CD8-positive, alpha-beta memory T cell (primary cell): ENCODE measurements at places on chromosomes 2 and 18. TPM values are rescaled to one million over a fixed set of nuclear protein-coding genes. Genes with fewer than 3 reads are reported as not detected.

NEU4 gene
- not detected for total RNA-seq

HOXD4 gene
- not detected for total RNA-seq

AOX1 gene
- total RNA-seq: not detected

HMSD gene
- 11.4 TPM for total RNA-seq

SCYGR5 gene
- total RNA-seq: not detected

SH3RF3 gene
- 0.27 TPM for total RNA-seq

CD8B2 gene
- 3.6 TPM for total RNA-seq

HOXD13 gene
- total RNA-seq: not detected

NOL4 gene
- total RNA-seq: not detected

MPP4 gene
- total RNA-seq: not detected

MGAT4A gene
- 65.2 TPM for total RNA-seq

FBXO36 gene
- total RNA-seq: 0.95 TPM

RPRM gene
- total RNA-seq: not detected

NETO1 gene
- not detected for total RNA-seq

ATP6V1C2 gene
- total RNA-seq: 0.09 TPM

CCL20 gene
- total RNA-seq: 5.0 TPM

ATP6V1B1 gene
- total RNA-seq: not detected

SMAD4 gene
- total RNA-seq: 84.3 TPM

SIX3 gene
- total RNA-seq: not detected

UGT1A8 gene
- not detected for total RNA-seq

CSRNP3 gene
- not detected for total RNA-seq

ITPRIPL1 gene
- 55.5 TPM for total RNA-seq

CXCR1 gene
- not detected for total RNA-seq

GAL3ST2 gene
- total RNA-seq: not detected

TBR1 gene
- total RNA-seq: not detected

GAREM2 gene
- 3.2 TPM for total RNA-seq

RNF125 gene
- 41.3 TPM for total RNA-seq

KCNIP3 gene
- not detected for total RNA-seq

ZNF519 gene
- 12.0 TPM for total RNA-seq

FTCDNL1 gene
- 5.2 TPM for total RNA-seq

POTEC gene
- total RNA-seq: not detected

MRO gene
- total RNA-seq: not detected

BOLL gene
- total RNA-seq: not detected

MBD5 gene
- 18.3 TPM for total RNA-seq

ANKRD30B gene
- not detected for total RNA-seq

FSHR gene
- not detected for total RNA-seq

NEUROD1 gene
- total RNA-seq: not detected

ARID5A gene
- total RNA-seq: 146 TPM

OTOF gene
- 1.7 TPM for total RNA-seq

VAMP5 gene
- 28.0 TPM for total RNA-seq

KCNG2 gene
- total RNA-seq: not detected

CFAP221 gene
- total RNA-seq: not detected

FAM110C gene
- 0.48 TPM for total RNA-seq

IL36A gene
- total RNA-seq: not detected

SOX11 gene
- total RNA-seq: not detected

ATOH8 gene
- total RNA-seq: not detected

TRPM8 gene
- total RNA-seq: not detected

CTAGE1 gene
- not detected for total RNA-seq

TACR1 gene
- total RNA-seq: not detected

DNMT3A gene
- total RNA-seq: 77.9 TPM

SKA1 gene
- 28.7 TPM for total RNA-seq

CDK5R2 gene
- total RNA-seq: not detected

TUBA3E gene
- total RNA-seq: not detected
